ENCODE measurements at places on chromosomes 6 and 20. TPM values are rescaled to one million over a fixed set of nuclear protein-coding genes. Genes with fewer than 3 reads are reported as not detected.

The ZNF343 gene
- 5.7 TPM for total RNA-seq

The OPRL1 gene
- 0.54 TPM for total RNA-seq

The ESR1 gene
- not detected for total RNA-seq

The DEFB124 gene
- total RNA-seq = not detected

The RBPJL gene
- total RNA-seq = not detected

The NRSN2 gene
- total RNA-seq = 35.9 TPM

The PPIL6 gene
- not detected for total RNA-seq

The FERMT1 gene
- total RNA-seq = 4.0 TPM

The NKAPL gene
- total RNA-seq = 1.3 TPM

The CASS4 gene
- total RNA-seq = not detected

The ROMO1 gene
- 781 TPM for total RNA-seq

The MAK gene
- 0.07 TPM for total RNA-seq

The ARHGAP40 gene
- total RNA-seq = 0.87 TPM

The ZNF184 gene
- total RNA-seq = 3.8 TPM

The HAO1 gene
- total RNA-seq = not detected

The KCNQ5 gene
- not detected for total RNA-seq

Measured in mammary microvascular endothelial cell (primary cell).